ENCODE measurements at places on chromosomes 11 and 22.

DNA sequence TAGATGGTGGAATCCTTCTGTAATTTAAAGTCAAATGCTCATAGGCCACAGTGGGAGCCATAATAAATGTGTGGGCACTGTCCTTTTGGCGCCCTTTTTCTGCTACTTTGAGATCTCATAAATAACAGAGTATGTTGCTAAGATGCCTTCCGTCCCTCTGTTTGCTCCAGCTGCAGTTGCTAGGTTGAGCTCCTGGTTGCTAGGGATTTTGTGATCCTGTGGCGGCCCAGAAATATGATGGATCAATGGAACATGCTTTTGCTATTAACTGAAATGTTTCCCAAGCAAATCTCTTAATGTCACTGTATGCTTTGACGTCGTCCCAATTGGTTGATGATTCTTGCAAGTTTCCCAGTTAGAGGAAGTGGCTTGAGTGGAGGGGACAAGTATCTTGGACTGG lies 53.5 kb downstream of the MYO18B start:
- no peak for DNase-seq

DNA sequence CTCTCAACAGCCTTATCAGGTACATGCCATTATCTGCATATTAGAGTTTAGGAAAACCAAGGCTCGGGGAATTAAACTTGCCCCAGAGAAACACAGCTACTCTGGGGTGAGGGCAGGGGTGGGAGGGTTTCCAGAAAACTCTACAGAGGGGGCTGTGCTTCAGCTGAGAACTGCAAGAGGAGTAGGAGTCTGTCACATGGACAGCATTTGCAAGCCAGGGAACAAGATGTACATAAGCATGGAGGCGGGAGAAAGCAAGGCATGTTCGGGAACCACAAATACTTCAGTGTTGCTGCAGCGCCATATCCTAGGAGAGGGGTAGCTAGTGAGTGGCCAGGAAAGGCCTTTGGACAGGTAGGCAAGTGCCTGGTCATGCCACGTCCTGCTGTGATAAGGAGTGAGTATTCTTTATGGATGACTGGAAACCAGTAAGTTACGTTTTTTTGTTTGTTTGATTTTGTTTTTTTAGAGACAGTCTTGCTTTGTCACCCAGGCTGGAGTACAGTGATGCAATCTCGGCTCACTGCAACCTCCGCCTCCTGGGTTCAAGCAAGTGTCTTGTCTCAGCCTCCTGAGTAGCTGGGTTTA lies 57.2 kb downstream of the GRAMD1B start:
- no peak for DNase-seq

DNA sequence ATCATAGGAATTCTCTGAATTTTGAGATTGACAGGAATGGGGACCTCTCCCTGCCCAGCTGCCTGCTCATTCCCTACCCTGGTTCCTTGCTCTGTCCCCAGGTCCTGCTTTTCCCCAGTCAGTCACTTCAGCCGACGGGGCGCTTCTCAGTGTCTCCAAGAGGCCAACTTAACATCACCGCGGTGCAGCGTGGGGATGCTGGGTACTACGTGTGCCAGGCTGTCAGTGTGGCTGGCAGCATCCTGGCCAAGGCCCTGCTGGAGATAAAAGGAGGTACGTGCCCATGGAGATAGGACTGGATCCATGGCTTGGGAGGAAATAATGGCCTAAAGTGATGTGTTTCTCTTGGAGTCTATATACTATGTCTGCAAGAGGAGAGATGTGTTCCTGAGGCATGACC lies 7.0 kb downstream of the ROBO3 start:
- DNase-seq, result no peak

DNA sequence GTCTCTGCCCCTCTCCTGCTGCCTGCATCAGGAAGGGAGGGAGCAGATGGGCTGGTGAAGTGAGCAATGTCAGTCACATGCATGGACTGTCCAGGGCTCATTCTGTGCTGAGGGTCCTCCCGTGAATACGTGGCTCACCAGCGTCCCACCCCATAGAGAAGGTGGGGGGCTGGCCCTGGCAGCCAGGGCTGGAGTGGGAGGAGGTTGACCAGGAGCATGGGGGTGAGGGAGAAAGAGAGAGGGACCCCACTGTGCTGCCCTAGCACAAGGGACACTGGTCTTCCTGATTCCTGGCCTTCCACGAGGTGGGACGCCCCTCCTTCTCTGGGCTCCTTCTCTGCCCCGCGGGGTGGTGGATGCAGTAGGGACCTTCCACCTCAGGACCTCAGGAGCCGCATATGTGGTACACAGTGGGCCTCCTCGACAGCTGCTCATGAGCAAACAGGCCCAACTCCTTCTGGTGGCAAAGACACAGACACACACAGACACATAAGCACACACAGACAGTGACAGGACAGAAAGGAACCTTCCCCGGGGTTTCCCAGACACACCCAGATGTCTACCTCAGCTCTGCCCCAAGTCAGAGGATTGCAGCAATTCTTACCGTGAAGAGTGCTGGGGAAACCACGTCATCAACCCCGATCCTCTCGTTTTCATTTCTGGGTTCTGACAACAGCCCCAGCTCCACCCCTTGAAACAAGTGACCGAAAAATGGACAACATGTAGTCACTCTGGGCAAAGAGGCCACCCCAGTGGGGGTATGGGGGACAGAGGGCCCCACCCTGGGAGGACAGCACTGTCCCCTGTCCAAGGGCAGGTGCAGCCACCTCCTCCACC lies 3.6 kb upstream of the APOBEC3A start:
- DNase-seq, result peak; percentile 87

- no peak for DNase-seq
These were observed 867.4 kb downstream of the NTM start for GRCh38 chr11:132237781-132238180.

GRCh38 chr11:67490727-67491065 lies 7.9 kb downstream of the AIP start:
- no peak for DNase-seq

DNA sequence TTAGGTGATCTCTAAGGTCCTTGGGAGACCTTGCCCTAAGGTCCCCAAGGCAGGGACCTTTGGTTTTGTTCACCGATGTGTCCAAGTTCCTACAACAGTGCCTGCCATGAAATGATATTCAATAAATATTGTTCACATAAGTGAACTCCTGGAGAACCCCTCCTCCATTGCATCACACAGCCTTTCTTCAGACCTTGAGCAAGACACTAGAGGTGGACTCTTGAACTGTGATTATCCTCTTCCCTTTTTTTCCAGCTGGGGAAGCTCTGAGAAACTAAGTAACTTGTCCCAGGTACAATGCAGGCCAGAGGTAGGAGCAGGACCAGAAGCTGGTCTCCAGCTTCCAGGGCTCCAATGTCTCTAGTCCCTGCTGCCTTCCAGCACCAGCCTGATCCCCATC lies 76.6 kb upstream of the LMO1 start:
- DNase-seq, result no peak

DNA sequence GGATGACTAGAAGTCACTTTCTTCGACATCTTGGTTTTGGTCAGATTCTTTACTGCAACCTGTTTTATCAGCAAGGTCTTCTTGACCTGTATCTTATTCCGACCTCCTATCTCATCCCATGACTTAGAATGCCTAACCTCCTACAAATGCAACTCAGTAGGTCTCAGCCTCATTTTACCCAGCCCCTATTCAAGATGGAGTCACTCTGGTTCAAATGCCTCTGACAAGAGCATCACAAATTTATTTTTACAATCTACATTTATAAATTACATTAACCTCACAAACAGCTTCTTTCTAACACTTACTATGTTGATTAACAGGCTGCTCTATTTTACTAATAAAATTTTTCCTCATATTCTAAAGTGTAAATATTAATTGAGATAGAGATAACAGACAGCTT lies 867.0 kb upstream of the CNTN5 start:
- DNase-seq, result no peak
